ENCODE measurements at places on chromosomes 3 and 15.

- no peak for DNase-seq
Observed at GRCh38 chr3:150346981-150347863, 60.9 kb upstream of the TSC22D2 start.

GRCh38 chr3:87436781-87437543 is 160.6 kb upstream of the POU1F1 start:
- DNase-seq: no peak

- no peak for DNase-seq
Observed at GRCh38 chr3:197149528-197149927, 119.9 kb upstream of the MELTF start.

- no peak for DNase-seq
Observed at GRCh38 chr15:35834866-35835265, 288.9 kb upstream of the DPH6 start.

GRCh38 chr3:75192146-75192616 is 471.9 kb upstream of the FRG2C start:
- DNase-seq: no peak

DNA sequence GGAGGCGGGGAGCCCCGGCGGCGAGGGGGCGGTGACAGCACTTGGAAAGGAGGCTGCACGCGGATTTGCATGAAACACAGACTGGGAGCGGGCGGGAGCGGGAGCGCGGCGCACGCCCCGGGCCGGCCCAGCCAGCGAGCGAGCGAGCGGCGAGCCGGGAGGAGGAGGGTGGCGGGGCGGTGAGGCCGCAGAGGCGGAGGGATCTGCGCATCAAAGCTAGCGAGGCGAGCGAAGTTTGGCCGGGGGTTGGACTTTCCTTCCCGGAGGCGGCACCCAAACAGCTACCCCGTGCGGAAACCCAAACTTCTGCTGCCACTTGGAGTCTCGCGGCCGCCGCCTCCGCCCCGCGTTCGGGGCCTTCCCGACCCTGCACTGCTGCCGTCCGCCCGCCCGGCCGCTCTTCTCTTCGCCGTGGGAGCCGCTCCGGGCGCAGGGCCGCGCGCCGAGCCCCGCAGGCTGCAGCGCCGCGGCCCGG is at the start of gene SMAD3:
SMAD3 (plus strand) TSS at position 72 of the 475 bp plus-strand sequence. CDS start 553 bp downstream, outside the sequence.
- DNase-seq: peak; percentile 58

- no peak for DNase-seq
Observed at GRCh38 chr3:156599089-156599874, 44.4 kb upstream of the SSR3 start.

- no peak for DNase-seq
Observed at GRCh38 chr3:144287001-144287400, 315.4 kb downstream of the DIPK2A start.
